Hindlimb muscle (tissue), 1 donor: ENCODE measurements at places on chromosomes 16 and 17.
A peak's percentile ranks its signal among the peaks of the same experiment; 100 is the strongest.

DNA sequence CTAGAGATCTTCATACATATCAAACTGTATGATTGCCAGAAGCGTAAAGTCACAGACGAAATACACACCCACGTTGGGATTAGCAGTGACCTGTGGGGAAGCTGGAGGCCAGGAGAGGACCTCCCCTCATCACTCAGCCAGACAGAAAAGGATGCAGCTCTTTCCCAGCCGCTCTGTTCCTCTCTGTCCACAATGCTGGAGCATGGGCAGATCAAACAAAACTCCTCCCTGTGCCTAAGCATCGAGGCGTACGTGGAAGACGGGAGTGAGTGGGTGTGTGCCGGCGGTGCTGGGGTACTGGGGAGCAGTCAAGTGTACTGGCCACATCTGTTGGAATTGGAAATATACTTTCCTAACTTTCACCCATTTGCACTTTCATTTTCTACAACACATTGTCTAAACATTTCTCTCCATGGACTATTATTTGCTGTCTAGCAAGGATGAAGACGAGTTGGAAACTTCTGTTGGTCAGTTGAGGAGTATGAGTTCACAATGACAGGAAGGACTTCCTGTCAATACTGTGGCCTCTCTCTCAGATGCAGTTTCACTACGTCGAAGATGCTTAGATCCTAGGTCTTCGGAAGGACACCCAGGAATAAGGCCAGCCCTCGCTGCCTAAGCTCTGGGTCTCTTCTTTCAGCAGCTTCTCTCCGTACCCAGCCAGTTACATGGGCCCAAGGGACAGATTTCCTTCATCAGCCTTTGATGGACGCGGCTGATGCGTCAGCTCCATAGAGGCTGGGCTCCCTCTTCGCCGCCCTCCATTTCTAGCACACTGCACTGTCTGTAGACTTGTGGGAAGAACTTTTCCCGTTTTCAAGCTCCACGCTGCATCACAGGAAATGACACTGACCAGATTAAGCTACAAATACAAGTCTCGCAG is 30.6 kb upstream of the ENDOV start:
- no peak for DNase-seq

DNA sequence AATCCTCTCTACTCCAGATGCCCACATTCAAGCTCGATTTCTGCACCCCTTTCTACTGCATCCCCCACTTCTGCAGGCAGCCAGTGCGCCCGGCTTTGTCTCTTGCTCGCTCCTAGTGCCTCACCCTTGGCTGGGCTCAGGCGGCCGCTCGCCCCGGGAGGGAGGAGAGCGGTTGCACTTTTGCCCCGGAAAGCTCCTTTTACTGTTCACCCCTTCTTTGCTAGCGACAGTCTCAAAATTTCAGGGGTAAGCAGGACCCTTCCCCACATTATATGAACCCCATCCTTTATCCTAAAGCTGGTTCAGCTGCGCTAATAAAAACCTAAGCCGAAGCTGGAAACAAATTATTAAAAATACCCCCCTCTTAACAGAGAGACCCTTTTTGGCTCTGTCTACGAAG is 1.0 kb downstream of the HOXB5 start:
- DNase-seq: no peak

GRCh38 chr17:28008513-28008912 is 34.0 kb upstream of the NLK start:
- DNase-seq: peak; percentile 32

DNA sequence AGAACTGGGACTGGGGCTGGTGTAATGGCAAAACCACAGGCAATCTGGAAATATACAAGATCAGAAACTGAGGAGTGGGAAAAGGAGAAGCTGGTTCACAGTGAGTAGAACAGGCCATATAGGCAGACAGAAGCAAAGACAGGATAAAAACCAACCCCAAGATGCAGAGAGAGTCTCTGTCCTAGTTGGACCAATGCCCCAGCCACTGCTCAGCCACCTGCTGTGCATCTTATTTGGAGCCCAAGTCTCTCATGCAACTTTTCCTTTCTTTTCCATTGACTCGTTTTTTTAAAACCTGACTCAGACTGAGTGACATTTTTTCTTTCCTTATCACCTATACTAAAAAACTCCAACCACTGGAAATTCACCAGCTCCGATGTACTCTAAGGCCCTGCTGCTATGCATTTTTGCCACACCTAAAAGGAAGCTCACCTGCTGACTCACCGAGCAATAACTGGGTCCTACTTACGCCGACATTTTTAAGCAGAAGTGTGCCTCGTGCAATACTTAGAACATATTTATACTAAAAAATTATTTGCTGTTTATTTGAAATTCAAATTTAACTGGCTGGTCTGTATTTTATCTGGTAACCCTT is 100.8 kb upstream of the XYLT1 start:
- no peak for DNase-seq

GRCh38 chr16:54359081-54359480 is 72.5 kb upstream of the IRX3 start:
- no peak for DNase-seq

GRCh38 chr16:89374393-89374960 is 115.9 kb downstream of the ANKRD11 start:
- no peak for DNase-seq

- DNase-seq: no peak
These were observed 119.3 kb downstream of the CLEC16A start for GRCh38 chr16:11063448-11064201.

DNA sequence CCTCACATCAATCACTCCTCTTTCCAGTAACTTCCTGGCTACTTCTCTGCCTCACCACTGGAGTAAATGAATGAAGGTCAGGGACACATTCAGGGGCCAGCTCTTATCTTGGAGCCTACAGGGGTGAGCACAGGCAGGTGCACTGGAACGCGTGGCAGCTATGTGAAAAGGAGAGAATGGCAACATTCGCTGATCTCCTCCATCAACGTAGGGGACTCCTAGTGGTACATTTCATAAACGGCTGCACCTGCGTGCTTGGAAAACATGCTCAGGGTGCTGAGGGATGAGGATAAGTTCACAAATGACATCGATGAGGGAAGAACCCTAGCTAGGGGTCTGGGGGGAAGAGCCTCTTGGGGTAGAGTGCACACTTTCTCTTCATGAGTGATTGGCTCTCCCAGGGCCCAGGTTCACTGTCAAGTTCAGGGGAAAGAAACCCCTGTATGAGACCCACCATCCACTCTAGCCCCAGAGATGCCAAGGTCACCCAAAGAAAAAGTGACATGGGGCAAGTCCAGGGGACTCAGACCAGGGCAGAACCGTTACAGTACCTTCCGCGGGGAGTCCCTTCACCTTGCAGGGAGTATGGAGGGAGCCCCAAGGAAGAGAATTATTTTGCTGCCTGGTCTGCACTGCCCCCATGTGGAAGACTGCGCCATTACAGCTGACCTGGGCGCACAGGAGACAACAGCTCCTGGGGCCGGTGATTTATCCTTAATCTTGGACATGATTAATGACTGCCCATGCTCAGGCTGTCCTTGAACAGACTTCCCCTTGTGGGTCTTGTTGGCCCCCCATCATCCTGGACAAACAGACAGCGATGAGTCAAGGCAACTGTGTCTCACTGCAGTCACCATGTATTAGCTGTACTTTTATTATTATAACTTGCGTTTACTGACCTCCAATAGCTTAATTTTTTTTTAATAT is 30.1 kb downstream of the VAC14 start:
- peak; percentile 56 for DNase-seq

- no peak for DNase-seq
These were observed 7.5 kb downstream of the AXIN2 start for GRCh38 chr17:65553646-65554552.

GRCh38 chr16:68444056-68444657 is 4.2 kb downstream of the SMPD3 start:
- DNase-seq: peak; percentile 54

GRCh38 chr17:42010898-42011516 is 6.2 kb downstream of the DNAJC7 start:
- DNase-seq: no peak

GRCh38 chr16:17392857-17393692 is 77.7 kb downstream of the XYLT1 start:
- no peak for DNase-seq

DNA sequence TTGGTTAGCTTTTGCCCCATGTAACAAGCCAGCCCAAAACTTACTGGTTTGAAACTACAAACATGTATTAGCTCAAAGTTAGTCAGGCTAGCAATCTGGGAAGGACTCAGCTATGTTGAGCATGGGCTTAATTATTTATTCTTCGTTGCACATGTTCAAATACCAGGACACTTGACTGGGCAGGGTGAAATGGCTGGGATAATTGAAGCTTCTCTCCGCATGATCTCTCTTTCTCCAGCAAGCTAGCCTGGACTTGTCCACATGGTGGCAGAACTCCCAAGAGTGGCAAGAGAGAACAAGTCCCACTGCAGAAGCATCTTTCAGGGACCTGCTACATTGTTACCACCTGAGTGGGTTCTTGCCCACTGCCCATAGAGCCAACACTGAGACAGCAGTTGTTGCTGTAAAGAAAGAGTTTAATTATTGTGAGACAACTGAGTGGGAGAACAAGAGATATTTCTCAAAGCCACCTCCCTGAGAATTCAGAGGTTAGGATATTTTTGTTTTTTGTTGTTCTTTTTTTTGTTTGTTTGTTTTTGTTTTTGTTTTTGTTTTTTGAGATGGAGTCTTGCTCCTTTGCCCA is 16.8 kb upstream of the ATF7IP2 start:
- no peak for DNase-seq

DNA sequence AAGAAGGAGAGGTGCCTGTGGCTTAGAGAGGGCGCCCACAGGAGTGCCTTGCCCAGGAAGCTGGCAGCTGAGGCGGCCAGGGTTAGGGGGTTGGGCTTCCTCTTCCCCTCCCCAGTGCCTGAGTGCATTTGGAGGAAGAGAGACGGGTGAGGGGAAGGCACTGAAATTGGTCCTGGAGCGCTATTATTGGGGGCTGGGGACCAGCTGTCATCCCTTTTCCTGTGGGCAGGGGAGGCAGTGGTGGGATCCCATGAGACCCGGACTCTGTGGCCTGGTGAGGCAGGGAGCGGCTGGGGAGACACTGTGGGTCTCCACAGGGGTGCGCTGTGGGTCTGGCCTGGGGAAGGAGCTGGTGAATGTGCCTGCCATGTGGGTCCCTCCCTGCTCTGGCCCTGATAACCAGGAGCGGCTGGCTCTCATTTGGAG is 259.7 kb downstream of the SEC14L1 start:
- DNase-seq: no peak

- DNase-seq: no peak
These were observed 5.1 kb upstream of the TRIM25 start for GRCh38 chr17:56918916-56919315.

- no peak for DNase-seq
These were observed 536.0 kb upstream of the C16orf82 start for GRCh38 chr16:26530584-26531289.

DNA sequence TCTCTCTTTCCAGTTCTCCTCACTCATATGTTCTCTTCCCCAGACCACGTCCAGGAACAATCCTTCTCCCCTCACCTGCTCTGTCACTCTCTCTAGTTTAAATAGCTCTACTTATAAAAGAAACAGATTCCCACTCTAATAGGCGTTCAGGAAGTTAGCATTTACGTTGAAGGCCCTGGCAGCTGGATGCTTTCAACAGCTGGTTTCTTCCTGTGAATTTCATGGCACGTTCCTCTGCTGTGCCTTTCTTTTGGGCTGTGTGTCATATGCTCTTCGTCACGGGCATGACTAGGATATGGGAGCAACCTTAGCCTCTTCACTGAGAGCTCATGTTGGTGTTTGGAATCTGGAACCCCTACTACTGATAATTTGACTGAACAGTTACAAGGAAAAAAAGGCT is 73.2 kb downstream of the ZNF18 start:
- no peak for DNase-seq

DNA sequence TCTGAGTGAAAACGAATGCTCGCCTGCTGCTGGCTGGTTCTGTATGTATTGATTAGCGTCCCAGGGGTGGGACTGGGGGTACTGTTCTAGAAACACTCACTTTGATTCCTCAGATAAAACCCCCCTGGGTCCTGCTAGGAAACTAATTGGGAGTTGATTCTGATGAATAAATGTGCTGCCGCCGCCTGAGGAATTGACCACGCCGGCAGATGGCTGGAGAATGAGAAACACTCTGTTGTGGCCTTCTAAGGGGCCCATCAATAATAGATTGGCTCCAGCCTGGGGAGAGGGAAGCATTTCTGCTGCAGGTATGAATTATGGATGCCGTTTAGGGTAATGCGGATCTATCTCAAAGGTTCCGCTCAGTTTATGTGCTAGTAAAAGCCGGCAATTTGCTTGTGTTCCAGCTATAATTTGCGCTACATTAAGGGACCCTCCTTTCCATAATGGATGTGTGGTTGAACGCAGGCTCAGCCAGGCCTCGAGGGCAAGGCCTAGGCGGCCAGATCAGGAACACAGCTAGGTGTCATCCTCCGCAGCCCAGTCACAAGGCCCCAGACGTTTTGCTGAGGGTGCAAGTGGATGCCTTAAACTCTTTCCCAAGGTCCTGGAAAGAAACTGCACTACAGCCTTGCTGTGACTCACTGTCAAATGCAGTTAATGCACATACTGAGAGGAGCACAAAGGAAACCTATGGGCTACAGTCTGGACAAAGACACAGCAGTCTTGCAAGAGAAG is 132.2 kb upstream of the HS3ST2 start:
- no peak for DNase-seq

DNA sequence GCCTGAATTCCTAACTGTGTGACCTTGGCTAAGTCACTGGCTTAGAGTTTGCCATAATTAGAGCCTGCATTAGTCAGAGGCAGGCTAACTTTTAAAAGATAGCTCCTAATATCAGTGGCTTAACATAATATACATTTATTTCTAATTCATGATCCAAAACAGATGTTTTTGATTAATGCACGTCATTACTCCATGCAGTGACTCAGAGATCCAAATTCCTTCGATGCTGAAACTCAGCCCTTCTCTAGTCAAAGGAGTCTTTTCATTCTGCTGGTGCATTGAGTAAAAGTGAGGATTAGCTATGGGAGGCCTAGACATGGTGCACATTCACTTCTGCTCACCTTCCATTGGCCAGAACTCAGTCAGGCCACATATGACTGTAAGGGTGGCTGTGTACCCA is 49.8 kb downstream of the IRX3 start:
- DNase-seq: no peak

DNA sequence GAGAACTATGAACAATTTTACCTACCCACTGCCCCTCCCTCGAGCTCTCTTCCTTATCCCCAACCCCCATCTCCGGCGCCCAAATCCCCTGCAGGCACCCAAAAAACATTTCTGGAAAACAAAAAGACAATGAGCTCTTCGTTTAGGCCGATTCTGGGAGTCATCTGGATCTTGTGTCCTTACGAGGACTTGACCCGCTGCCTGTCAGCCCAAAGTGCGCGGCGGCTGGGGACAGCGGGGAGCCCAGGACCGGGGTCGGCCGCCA is 524 bp downstream of the STRADA start:
- DNase-seq: peak; percentile 19
